Peyer's patch (tissue), 4 donors: ENCODE measurements at places on chromosomes 3 and 15. TPM values are rescaled to one million over a fixed set of nuclear protein-coding genes. Genes with fewer than 3 reads are reported as not detected.

The KCNAB1 gene
- 1.7 TPM for total RNA-seq

DNA sequence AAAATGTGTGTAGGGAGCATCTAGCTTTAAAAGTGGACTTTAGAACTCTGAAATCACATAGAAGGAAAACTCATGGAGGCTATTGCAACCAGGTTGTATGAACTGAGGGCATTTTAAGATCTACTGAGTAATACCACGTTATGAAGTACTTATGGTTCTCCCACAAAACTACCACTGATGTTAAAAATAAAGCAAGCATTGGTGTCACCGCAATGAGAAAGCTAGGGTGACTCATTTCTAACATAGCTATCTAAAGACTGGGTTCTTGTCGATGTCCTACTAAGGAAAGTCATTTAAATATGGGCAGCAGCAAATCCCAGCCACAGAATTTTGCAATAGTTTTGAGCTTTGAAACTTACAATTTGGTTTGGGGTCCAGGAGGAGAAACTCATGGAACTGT lies 584.8 kb downstream of the DIPK2A start:
- DNase-seq, result no peak

GRCh38 chr3:180229113-180229512 lies 192.4 kb upstream of the PEX5L start:
- no peak for DNase-seq

The IVD gene
- total RNA-seq, result 87.6 TPM

DNA sequence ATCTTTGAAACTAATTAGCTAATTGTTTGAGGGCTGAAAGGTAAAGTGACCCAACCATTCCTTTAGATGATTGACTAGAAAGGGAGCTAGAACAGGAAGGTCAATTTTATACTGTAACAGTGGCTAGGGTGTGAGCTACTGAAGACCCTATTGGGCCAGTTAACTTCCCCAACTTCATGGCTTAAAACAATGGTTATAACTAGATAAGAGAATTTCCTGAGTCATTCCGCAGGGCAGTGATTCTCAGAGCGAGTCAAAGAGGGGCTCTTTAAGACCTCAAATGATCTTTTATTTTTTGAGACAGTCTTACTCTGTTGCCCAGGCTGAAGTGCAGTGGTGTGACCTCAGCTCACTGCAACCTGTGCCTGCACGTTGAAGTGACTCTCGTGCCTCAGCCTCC lies 33.7 kb upstream of the TTBK2 start:
- DNase-seq, result no peak

DNA sequence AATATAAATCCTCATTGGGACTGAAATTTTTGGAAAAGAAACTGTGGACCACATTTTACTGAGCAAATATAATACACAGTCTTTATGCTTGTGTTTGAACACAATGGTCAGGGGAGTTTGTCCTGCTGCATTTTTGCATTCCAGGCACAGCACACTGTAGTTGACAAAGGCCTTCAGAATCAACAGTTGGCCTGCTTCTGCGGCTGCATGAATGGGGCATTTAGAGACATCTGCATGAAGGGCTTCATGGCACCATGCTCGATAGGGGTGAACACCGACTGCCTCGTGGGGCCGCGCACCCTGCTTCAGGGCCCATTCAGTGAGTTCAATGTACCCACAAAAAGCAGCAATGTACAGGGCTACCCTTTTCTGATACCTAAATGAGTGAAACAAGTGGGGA lies 15.4 kb upstream of the COMMD2 start:
- no peak for DNase-seq

The PLCD1 gene
- 37.7 TPM for total RNA-seq
